ENCODE measurements at places on chromosomes 1 and 21. TPM values are rescaled to one million over a fixed set of nuclear protein-coding genes. Genes with fewer than 3 reads are reported as not detected.

The RGS18 gene
- not detected for total RNA-seq

The GNB1 gene
- total RNA-seq, result 86.8 TPM

The TGFB2 gene
- total RNA-seq, result 9.9 TPM

The FBXO2 gene
- total RNA-seq, result 1.3 TPM

The CELA2A gene
- not detected for total RNA-seq

The NBPF10 gene
- total RNA-seq, result 2.0 TPM

The RAB3B gene
- total RNA-seq, result 29.5 TPM

The KCNA3 gene
- 3.5 TPM for total RNA-seq

The RNU1-4 gene
- total RNA-seq, result under 0.01 TPM

The POU2F1 gene
- 4.4 TPM for total RNA-seq

The PTAFR gene
- total RNA-seq, result 0.15 TPM

The RIMKLA gene
- under 0.01 TPM for total RNA-seq

The LMOD1 gene
- total RNA-seq, result 22.2 TPM

The HHIPL2 gene
- 0.58 TPM for total RNA-seq

The HSD11B1 gene
- total RNA-seq, result 28.8 TPM
